GM04504 (cell line): ENCODE measurements at places on chromosomes 3 and 15.

- no peak for DNase-seq
These were observed 33.6 kb downstream of the ZDHHC3 start for GRCh38 chr3:44942202-44942921.

GRCh38 chr15:51267703-51268083, 70.7 kb downstream of the CYP19A1 start:
- DNase-seq, result no peak

- no peak for DNase-seq
These were observed 5.7 kb upstream of the ARL14 start for GRCh38 chr3:160671231-160671630.

- DNase-seq, result no peak
These were observed 48.8 kb upstream of the LRRFIP2 start for GRCh38 chr3:37223141-37223558.

DNA sequence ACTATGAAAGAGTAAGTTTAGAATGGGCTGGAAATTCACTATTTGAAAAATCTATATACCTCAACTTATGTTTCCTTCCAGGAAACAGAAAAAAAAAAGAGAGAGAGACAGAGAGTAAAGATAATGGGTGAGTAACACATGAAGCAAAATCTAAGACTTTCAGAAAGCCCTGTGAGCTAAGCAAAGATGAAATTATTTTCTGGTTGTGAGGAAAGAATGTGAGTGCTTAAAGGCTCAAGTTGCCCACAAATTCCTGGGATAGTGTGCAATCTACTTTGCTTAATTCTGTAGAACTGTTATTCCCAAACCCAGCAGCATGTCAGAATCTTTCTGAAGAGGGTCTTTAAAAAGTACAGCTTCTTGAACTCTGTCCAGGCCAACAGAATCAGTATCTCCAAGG, 337.7 kb upstream of the AGTR1 start:
- DNase-seq, result peak; percentile 19

- DNase-seq, result no peak
These were observed 448 bp upstream of the KBTBD12 start for GRCh38 chr3:127914584-127914983.

- DNase-seq, result no peak
These were observed 12.8 kb downstream of the LACTB start for GRCh38 chr15:63134245-63134985.

DNA sequence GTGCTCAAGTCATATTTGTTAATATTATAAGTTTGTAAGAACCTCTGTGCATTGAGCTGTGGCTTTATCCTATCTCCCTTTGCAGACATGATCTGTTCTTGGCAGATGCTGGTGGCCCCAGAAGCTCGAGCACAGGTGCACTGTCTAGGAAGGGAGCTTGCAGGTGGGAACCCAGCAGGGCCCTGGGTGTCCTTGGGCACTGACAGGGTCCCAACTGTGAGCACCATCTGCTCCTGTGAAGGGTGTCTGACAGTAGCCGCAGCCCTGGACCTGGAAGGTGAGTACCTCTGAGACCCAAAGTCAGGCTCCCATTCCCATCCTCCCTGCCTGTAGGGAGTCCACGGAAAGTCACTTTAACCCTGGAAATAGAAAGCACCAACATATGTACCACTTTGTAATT, 2.4 kb upstream of the REC114 start:
- no peak for DNase-seq

- DNase-seq, result no peak
These were observed 35.9 kb upstream of the DNAJC13 start for GRCh38 chr3:132381348-132381944.

DNA sequence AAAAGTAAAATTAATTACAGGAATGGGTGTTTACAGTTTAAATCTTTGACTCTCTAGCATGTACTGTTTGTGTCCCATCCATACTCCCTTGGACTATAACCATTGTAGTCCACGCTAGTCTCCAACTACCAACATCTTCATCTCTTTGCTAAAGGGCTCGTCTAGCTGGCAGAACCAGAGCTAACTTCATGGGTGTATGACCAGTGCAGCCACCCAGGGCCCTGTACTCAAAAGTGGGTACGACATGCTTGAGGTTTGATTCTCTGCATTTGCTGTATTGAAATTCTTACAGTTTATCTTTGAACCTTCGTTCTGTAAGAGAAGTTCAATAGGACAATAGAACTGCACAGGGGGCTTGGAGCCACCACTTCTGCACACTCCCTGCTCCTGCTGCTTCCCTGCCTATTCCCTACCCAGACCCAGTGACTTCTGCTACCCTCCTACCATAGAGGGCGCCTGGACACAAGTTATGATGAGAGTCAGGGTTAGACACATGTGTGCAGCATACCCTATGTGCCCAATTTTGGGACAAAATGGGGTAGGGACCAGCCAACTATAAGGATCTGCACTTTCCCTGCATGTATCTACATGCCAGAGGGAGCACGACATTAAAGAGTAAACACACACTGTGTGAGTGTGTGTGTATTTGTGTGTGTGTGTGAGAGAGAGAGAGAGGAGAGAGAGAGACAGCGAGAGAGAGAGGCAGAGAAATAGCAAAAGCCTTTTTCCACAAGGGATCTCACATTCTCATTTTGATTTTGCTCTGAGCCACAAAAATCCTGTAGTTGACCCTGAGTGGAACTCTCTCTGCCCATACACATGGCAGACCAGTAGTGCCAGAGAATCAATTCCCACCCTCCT, 59.0 kb upstream of the NECTIN3 start:
- no peak for DNase-seq

- DNase-seq, result no peak
These were observed 4.0 kb downstream of the HES1 start for GRCh38 chr3:194139814-194140391.

DNA sequence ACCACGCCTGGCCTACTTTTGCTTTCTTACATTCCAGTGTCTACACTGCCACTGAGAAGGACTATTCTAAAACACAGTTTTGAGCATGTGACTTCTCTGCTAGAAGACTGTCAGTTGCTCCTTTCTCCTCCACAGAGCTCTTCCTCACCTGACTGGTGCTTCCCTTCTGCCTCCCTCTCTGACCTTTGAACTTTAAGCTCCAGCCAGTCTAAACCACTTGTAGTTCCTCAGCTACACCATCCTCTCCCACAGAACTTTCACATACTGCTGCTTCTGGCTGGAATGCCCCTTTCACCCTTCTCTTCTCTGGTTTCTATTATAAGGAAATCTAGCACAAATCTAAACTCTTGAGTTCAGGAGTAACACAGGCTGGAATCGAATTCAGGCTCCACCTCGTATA, 9.1 kb downstream of the NCEH1 start:
- no peak for DNase-seq

- no peak for DNase-seq
These were observed 8.7 kb downstream of the DCUN1D1 start for GRCh38 chr3:182971637-182972036.

DNA sequence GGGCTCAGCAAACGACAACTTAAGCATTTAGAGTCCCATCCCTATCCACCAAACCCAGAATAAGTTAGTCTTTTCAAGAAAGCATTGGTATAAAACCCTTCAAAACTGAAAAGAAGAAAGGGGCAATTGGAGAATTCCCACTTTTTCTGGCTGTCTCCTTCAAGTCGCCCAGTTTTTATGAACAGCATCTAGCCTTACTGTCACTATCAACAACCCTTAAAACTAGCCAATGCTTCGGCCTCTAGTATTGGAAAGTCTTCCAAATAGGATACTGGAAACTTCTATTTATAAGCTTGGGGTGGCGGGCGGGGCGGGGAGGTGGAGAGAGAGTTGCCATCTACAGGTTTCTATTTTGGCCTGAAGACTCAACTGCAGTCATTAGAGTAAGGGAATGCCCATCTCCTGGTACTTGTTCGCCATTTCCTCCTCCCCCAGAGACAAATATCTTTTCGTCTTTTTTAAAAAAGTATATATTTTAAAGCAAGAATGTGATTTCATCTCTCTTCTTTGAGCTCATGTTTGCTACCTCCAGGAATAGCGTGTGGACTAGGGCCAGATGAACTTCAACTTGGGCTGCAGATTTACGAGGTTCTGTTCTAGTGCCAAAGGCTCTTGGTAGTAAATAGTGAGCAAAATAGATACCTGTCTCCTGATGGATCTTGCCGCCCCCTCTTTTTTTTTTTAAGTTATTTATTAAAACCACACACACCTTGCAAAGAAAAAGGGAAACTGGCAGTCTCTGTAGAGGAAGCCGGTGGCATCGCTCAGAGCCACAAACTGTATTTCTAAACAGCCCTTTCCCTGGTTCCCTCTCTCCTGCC, 2.7 kb downstream of the BCL6 start:
- no peak for DNase-seq

GRCh38 chr3:128504533-128504915, 11.5 kb upstream of the GATA2 start:
- DNase-seq, result no peak

- DNase-seq, result no peak
These were observed 39.1 kb downstream of the MYO9A start for GRCh38 chr15:72078887-72079286.

- DNase-seq, result no peak
These were observed 487 bp downstream of the DUOX2 start for GRCh38 chr15:45113380-45113990.

- DNase-seq, result no peak
These were observed 462.2 kb upstream of the MDFIC2 start for GRCh38 chr3:70774641-70775040.
